IMR-90 (cell line): ENCODE measurements at places on chromosomes 2 and 18.

DNA sequence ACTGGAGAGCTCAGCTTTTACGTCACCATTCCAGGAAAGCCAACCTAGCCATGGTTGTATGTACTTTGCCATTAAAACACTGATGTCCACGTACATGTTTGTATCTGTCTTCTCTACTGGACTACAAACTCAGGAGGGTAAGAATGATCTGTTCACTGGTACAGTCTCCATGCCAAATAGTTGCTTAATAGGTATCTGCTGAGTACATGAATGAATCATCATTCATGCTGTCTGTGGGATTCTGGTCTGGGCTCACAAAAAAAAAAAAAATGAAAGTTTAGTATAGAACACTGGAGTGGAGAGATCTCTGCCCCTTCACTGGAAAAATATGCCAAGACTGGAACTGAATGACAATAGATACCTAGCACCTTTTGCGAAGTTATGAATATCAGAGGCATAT is 102.6 kb upstream of the ITGA4 start:
- DNase-seq, result peak; percentile 63

- DNase-seq, result no peak
These were observed 2.9 kb downstream of the DDX1 start for GRCh38 chr2:15594291-15595256.

GRCh38 chr2:241598487-241598886 is 38.5 kb downstream of the THAP4 start:
- no peak for DNase-seq

DNA sequence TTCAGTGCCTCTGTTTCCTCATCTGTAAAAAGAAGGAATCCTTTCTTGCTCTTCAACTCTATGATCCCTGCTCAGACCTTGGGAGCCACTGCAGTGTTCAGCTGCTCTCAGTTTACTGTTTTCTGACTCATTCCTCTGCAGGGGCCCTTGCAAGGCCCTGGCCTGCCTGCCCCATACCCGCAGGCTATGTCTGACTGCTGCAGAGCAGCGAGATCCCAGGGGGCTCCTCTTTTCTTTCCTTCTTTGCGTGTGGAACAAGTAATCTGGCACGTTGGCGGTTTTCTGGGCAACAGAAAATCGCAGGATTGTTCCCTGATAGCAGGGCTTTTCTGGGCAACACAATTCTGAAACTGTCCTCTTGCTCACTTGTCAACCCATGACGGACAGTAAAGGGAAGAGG is 376.0 kb downstream of the DCC start:
- no peak for DNase-seq

DNA sequence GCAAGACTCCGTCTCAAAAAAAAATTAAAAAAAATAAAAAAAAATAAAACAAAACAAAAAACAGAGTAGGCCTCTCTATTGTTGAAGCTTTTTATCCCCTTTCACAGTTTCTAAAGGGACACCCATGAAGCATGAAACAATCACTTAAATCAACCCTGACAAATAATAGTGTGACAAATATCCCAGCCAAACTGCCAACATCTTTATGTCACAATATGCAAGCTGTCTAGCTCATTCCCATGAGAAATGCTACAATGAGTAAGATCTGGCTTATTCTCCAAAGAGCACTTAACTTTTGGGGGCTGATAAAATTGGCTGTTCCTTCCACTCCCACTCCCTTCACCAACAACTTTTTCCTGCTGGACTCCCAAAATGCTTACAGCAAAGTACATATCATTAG is 21.7 kb upstream of the ABCA12 start:
- DNase-seq, result no peak

- no peak for DNase-seq
These were observed 278.4 kb upstream of the FIGN start for GRCh38 chr2:164014068-164014731.

DNA sequence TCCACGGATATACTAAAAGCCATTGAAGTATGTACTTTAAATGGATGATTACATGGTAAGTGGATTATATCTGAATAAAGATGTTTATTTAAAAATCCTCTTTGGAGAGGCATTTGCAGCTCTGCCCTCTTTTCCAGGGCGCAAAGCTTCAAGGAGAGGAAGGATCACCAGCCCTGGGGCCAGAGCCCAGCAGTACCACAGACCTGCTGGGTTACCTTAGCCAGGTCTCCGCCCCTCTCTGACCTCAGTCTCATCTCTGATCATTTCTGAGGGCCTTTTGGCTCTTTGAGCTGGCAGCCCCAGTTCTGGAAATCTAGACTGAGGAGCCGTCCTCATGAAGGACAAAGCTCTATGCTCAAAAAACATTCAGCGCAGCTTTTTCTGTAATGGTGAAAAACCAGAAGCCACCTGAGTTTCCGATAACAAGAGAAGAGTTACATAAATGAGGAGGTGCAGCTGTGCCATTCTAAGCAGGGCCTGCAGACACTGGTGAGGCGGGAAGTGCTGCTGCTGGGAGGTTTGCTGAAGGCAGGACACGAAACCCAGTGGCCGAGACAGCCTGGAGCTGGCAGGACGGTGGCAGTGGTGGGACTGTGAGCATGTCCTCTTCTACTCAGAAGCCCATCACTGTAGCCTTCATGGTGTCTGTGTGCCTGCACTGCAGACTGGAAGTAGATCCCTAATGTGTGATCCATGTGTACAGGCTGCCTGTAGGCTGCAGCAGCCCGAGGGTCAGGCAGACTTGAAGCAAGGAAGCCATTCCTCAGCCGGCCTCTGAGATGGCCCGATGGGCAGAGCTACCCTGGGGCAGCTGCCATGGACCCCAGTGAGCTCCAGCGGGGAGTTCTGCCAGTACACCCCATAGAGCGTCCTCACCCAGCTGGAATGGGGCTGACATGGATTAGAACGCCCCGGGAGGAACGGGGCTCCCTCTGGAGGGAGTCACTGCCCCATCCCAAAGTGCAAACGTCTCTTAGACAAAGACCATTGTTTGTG is 27.7 kb downstream of the ADRA2B start:
- DNase-seq, result no peak

DNA sequence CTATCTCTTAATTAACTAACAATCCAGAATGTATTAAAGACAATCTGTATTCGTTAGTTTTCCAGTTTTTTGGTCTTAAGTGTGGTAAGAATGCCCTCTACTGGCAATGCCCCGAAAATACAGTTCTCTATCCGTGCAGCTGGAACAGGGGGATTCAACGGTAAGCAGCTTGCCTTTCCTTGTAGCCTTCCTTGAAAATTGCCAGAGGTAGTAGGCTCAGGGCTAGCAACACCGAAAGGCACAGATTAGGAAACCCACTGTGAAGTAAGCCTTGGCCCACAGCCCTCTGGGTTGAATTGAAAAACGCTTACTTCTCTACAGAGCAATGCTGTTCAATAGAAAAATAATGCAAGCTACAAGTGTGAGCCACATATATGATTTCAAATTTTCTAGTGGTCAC is 17.1 kb upstream of the VPS4B start:
- peak; percentile 70 for DNase-seq

- peak; percentile 69 for DNase-seq
These were observed 1.2 kb downstream of the SLC39A6 start for GRCh38 chr18:36127836-36128529.

- no peak for DNase-seq
These were observed 186.5 kb downstream of the LPIN1 start for GRCh38 chr2:11932962-11933361.
